ENCODE measurements at places on chromosomes 3 and 15.

DNA sequence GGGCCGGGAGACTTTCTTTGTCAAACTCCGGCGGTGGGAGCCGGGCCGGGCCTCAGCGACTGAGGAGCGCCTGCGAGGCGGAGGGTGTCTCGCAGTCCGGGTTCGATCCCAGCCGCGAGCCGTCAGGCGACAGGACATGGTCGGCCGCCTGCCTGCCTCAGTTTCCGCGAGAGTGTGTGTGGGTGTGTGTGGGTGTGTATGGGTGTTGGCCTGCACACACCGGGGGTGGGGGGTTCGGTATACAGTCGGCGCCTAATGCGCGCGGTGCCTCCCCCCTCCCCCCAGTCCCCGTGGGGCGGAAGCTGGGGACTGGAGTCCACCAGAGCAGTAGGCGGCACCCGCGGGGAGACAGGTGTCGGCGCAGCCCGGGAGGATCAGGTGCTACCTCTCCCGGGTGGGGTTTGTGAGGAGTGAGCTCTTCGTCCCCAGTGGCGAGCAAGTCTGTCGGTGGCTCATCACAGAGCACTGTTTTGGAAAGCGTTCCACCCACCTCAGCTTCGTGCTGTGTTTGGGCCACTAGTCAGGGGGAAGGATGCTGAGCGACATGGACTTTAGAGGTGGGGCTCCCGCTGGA lies 246.3 kb downstream of the GOLGA6L6 start:
- DNase-seq = peak; percentile 2

GRCh38 chr3:26418553-26418952 lies 204.0 kb upstream of the LRRC3B start:
- DNase-seq = no peak

DNA sequence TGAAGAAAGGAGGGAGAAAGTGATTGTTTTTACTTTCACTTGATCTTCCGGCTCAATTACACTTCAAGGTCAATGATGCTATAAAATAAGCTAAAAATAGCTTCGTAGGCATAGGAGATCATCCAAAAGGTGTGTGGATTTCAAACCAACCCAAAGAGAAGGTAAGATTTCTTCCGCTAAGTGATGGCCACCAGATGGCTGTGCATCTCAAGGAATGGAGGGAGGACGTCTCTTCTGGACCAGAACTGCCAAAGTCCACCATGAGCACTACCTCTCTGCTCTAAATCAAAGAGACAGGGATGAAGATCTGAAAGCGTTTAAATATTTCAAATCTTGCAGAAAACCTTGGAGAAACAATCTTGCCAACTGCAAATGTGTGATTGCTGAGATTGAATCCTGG lies 199.1 kb upstream of the ZPLD1 start:
- no peak for DNase-seq

DNA sequence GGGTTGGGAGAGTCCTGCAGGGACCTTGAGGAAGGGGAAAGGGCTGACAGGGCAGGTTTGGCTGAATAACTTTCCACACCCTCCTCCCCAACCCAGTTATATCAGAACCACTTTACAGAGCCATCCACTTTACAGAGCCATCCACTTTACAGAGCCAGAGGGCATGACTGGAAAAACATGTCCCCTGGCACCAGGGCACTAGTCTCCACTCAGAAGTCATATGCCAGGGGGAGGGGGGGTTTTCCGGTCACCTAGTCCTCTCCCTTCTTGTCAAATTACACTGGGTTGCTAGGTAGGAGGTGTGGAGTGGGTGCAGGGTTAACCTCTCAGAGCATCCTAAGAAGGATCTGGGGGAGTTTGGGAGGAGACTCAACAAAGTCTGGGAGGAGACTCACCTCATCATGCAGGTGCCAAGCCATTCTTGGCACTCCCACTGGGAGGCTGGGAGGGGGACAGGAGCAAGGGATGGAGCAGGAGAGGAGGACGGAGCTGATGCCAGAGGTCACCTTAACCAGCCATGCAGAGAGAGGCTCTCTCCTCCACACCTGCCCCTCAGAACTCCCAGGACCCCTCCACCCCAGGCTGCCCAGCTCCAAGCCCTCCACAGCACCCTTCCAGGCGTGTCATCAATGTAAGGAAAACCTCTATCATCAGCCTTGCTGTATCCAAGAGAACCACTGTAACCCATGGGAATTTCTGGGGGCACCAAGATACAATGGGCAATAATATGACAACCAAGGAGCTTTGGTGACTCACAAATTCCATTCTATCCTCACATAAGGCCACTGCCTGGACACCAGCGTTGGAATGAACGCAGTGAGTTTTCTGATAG lies 1.7 kb downstream of the LRRC2 start:
- DNase-seq = no peak

- DNase-seq = no peak
Measured at GRCh38 chr3:23592961-23593931, 212.5 kb upstream of the UBE2E1 start.

DNA sequence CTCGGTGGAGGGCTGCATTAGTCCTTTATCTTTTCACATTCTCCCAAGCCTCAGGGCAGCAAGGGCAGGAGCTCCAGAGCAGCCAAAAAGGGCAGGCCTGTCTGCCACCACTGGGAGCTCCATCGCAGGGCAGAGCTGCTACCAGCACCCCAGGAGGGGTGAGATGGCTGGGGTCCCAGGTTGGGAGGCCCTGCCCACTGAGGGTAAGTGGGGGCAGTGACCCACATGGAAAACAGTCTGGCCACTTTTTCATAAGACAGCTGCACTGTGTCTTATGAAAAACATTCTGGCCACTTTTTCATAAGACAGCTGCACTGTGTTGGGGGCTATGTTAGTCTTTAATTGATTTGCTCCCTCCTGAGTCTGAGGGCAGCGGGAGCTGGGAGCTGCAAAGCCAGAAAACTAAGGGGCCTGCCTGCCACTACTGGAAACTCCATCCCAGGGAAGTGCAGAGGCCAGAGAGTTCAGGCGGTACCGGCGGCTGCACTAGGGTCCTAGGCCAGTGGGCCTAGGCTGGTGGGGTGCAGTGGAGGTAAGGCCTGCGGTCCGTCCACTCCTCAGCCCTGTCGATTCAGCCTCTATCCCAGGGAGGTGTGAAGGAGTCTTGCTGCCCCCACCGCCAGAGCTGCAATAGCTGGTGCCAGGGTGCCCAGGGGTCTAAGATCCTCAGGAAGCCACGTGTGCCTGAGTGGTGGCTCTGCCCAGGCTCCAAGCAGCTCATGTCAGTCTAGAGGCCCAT lies 45.4 kb downstream of the TMCO5A start:
- no peak for DNase-seq

DNA sequence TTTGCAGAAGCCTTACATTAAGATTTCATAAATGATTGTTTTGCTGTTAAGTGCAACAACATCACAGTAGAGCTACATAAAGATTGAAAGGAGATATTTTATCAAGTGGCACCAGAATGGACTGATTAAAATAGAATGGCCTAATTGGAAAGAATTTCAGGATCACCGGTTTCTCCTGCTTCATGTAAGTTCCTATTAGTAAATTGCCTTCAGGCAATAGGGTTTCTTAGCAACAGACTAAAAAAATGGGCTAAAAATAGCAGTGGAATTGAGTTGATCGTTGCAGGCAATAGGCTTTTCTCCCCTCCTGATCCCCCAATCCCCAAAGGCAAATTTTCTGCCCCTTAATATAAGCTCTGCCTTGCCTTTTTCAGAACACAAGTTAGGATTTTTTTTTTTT lies 917 bp downstream of the LNP1 start:
- DNase-seq = no peak

DNA sequence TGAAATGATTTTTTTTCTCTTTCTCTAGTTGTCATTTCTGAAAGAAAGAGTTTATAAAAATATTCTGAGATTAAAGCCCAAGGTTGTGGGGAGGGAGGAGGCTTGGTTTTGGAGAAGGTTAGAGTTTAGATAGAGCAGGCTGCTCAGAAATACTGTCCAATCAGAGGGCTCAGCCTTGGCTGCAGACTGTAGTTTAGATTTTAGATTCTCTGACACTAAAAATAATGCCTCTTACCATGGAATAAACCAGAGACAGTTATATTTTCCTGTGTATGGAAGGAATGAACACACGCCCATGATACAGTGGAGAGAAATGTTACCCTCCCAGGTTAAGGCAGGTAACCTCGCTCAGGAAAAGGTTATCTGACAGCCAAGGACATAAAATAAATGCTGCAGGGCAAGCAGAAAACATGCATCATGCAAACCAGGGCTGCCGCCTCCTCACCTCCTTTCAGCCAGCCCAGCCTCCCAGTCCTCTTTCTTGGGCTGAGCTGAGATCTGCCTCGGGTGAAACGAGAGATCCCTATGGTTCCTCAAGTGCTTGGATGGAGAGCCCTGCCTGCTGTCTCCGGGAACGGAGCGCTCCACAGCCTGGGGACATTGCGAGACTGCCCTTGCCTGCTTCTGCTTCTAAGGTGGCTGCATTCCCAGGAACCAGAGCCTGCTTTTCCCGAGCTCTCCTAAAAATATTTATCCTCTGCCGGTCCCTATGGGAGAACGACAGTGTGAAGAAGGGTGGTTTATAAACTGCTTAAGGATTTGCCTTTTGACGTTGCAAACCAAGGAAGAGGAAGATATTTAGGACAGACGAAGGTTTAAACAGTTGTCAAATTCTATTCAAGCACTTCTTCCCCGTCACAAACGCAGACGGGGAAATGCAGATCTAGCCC lies 848 bp downstream of the NCEH1 start:
- peak; percentile 3 for DNase-seq

DNA sequence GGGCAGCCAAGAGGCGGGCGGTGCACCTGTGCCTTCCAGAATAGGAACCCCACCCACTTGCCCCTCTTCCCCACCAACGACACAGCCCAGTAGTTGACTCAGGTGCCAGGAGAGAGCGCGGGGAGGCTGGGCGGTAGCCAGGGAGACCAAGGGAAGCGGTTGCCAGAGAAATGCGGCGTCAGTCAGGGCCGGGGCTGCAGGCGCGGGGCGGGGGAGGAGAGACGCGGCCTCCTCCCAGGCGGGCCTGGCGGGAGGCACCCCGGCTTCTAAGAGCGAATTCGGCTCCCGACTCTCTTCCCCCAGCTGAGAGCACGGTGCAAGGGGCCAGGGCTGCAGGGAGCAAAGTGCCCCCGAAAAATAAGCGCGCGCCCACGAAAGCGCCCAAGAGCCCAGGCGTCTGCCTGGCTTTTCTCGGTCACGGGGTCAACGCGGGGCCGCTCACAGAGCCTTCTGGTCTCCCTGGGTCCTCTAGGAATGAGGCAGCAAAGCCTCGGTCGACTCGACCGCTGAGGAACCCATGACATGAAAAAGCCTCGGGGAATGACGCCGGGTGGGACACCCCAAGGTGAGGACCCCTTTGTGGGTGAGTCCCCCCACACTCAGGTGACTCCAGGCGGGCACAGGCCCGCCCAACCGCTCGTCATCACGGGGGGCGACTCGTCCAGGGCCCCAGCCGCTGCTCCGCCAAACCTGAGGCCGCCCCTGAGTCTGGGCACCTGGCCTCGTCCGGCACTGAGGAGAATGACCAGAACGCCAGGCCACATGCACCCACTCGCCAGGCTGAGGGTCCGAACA lies 716 bp downstream of the CPEB1 start:
- no peak for DNase-seq

All from activated naive CD4-positive, alpha-beta T cell treated with Interleukin-2 at 50 U/mL for 16 hours (primary cell).